ENCODE measurements at places on chromosomes 2 and 18.

DNA sequence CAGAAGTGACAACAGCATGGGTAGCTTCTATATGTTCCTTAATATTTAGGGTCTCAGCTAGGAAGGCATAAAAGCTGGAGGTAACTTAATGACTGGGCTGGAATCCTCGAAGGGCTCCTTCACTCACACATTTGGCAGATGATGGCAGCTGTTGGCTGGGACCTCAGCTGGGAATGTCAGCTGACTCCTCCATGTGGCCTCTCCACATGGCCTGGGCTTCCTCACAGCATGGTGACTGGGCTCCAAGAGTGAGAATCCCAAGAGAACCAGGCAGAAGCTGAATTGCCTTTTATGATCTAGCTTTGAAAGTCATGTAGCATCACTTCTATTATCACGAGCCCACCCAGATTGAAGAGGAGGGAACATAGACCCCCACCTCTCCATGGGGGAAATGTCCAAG, 54.9 kb downstream of the TET3 start:
- DNase-seq: no peak

DNA sequence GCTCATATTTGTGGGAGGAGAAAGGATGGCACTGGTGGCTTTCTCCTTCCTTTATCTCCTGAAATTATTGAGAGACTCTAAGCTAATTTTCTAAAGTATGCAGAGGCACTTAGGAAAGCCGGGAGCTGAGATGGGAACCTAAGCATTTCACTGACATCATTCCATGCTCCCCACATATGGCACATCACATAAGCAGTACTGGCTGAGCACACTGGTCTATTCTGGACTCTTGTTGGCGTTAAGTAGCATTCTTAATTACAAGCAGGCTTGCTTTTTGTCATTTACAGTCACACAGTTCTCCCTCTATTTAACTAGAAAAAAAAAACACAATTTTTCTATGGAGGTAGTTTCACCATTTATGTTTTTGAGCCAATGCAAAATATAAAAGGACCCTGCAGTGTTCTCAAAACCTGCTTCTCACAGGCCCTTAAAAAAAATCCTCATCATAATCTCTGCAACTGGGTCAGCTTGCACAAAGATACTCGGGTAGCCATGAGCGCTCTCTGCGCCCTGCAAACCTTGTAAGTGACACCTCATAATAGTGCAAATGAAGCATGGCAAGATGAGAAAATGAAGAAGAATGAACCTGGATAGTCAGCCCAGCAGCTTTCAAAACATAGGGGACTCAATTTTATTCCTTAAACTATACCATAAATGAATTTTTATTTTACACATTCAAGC, 688.6 kb downstream of the NRXN1 start:
- DNase-seq: no peak

DNA sequence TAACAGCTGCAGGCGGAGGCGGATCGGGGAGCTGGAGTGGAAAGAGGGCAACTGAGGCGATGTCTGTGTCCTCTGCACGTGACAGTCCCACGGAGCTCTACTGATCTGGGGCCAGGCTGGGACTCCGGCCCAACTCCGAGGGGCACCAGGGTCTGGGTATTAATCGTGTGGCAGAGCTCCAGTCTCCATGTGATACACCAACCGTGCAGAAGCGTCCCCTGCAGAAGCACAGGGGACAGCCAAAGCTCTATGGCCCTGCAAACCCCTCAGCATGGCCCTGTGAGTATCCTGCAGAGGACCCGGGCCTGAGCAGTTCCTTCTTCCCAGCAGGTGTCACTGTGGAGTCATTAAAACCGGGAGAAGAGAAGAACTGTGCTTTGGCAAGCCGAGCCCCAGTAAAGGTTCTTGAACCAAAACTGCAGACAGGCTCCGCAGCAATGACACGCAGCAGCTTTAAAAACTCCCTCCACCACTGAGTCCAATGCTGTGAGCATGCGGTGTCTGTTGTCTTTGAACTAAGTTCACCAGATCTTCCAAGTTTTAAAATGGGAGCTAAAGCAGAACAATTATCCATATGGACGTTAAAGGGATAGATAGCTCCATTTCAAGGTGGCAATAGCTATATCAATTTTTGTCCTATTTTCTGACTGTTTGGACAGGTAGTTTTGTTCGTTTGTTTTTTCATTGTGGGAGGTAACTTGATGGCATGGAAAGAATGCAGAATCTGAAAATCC, 79.4 kb downstream of the TMEM182 start:
- no peak for DNase-seq

DNA sequence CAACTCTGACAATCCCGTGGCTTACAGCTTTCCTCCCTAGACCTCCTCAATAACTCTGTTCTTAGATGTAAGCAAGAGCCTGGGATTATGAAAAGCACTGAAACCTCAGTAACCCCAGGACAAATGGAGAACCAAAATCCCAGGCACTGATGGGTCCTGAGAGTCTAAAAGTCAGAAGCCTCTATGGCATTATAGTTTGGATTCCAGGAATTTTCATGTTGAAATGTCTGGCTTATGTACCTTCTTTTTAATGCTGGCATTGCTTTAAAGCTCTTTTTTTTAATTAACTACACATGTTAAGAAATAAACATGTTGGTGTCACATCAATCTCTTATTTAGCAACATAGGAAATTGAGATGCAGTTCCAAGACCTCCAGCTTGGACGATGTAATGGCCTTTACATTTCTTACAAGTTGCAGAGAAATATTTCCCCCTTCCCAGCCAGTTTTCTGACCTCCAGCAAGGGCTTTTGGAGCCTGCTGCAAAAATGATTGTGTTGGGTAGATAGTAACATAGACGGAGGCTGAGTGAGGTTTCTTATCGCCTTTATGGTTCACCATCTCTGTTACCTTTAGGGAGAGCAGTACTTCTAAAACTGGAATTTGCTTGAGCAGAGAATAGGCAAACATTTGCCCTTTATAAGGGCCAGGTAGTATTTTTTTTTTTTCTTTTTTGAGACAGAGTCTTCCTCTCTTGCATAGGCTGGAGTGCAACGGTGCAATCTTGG, 84.8 kb upstream of the RASGRP3 start:
- no peak for DNase-seq

DNA sequence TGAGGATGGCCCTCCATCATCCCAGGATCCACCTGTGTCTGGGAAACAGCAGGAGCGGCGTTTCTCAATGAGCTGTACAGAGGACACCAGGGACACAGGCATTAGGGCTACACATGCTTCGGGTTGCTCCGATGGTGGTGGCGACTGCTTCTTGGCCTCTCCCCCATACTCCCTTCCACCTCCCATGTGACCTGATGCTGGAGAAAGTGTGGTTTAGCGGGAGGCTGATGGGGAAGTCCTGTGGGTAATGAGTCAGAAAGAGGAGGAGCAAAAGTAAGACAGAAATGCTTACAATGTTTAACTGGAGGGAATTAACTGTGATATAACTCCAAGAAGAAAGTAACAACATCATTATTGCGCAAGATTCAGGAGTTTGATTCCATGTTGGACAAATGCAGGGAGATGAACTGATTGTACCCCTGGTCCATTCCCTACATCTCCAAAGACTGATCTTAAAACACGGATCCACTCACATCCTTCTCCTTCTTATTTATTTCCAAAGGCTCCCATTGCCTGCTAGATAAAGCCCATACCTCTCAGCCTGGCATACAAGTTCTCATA, 186.6 kb downstream of the NRP2 start:
- no peak for DNase-seq

- DNase-seq: no peak
Observed at GRCh38 chr2:55865096-55865835, 58.3 kb downstream of the EFEMP1 start.

- no peak for DNase-seq
Observed at GRCh38 chr18:67938660-67939059, 422.1 kb upstream of the DSEL start.

GRCh38 chr2:222504719-222505118, 80.4 kb downstream of the SGPP2 start:
- DNase-seq: no peak

GRCh38 chr18:31645411-31645810, 39.0 kb downstream of the B4GALT6 start:
- no peak for DNase-seq

DNA sequence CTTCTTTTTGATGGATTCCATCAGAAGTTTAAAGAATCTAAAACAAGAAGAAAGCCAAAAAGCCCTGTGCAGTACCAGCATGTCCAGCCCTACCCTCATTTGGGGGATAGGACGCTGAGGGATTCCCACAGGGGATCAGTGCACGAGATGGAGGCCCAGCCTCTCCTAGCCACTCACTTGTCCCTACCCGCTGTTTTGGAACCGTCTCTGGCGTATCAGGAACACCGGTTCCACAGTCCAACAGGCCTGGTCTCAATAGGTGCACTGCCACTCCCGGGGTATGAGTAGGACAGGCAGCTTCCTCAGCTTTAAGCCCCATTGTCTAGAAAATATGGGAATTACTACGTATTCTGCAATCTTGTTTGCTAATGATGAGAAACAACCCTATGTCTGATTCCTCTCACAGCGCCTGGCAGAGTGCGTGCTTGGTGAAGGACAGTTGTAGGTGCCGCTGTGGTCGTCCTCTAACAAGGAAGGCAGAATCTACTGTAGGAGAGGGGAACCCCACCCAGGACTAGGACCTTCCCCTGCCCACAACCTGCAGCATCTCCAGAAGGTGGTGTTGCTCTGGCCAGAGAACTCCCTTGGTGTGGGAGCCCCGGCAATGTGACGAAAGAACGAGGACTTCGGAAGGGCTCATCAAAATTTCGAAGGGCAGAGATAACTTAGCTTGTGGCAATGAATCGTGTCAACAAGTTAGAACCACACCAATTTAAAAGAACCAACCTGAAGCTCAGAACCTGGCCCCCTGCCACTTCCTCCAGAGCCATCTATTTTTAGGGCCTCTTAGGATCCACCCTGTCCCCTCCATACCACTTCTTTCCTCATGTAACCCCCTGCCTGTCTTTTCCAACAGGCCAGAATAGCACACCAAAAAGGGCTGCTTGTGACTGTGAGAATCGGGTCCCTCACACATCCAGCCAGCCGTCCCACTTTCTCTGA, 71.7 kb downstream of the POLR1A start:
- DNase-seq: no peak

All from NCI-H2081 treated with DMSO at 0.1 percent for 48 hours (cell line).